ENCODE measurements at places on chromosomes 2 and 18.
A peak's percentile ranks its signal among the peaks of the same experiment; 100 is the strongest.

GRCh38 chr18:9334329-9334972, at the start of gene TWSG1:
Gene TWSG1, plus strand, starts transcription at chr18:9334773. Its CDS starts 2,457 bp downstream, at chr18:9337230.
- DNase-seq, result peak; percentile 97

GRCh38 chr2:196041786-196042185, 26.9 kb downstream of the DNAH7 start:
- no peak for DNase-seq

- DNase-seq, result no peak
Measured at GRCh38 chr2:9360701-9361100, 62.6 kb downstream of the ITGB1BP1 start.

- DNase-seq, result no peak
Measured at GRCh38 chr2:225512876-225513540, 113.5 kb downstream of the NYAP2 start.

DNA sequence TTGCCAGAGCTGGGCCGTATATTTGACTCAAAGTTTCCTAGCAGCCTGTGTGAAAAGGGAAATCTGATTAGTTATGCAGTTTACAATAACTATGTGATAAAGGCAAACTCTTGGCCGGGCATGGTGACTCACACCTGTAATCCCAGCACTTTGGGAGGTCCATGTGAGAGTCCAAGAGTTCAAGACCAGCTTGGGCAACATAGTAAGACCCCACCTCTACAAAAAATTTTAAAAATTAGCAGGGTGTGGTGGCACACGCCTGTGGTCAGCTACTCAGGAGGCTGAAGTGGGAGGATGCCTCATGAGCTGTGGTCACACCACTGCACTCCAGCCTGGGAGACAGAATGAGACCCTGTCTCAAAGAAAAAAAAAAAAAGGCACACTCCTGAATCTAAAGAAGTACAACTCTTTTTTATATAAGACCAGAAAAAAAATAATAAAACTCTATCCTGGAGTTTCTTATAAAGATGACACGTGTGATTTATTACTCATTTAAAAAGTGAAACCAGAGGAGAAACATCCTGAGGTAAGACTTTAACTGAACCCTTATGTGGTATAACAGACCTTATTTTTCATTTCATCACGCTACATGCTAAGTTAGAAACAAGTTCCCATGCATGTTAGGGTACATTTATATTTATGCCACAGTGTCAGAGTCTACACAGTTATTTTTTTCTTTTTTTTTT, 32.6 kb upstream of the KCMF1 start:
- no peak for DNase-seq

Measured in Right ventricle myocardium inferior (tissue), 1 donor.